CD4-positive, alpha-beta memory T cell (primary cell): ENCODE measurements at places on chromosomes 13 and 19. TPM values are rescaled to one million over a fixed set of nuclear protein-coding genes. Genes with fewer than 3 reads are reported as not detected.

LAIR2 gene
- 15.9 TPM for polyA plus RNA-seq

MUC16 gene
- not detected for polyA plus RNA-seq

SIGLEC10 gene
- polyA plus RNA-seq: 0.39 TPM

KLK7 gene
- polyA plus RNA-seq: not detected

IL27RA gene
- 101 TPM for polyA plus RNA-seq

ANGPTL4 gene
- not detected for polyA plus RNA-seq

MAP2K2 gene
- polyA plus RNA-seq: 101 TPM
